ENCODE measurements at places on chromosomes 5 and 9.

DNA sequence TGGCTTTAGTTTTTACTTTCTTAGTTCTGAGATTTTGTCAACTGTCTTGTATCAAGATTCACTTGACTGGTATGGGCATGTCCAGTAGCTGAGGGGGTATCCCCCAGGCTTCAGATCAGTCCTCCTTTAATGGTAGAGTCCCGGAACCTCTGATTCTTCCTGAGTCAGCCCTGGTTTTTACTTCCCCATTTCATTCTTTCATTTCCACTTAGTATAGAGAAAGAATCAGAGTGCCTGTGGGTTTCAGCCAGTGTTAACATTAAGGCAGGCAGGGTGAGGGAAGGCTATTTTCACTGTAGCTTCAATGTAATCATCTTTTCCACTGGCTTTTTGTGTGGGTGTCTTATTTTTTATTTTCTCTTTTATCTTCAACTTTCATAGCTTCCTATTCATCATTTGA lies 8.3 kb upstream of the COMMD10 start:
- DNase-seq = peak; percentile 30

DNA sequence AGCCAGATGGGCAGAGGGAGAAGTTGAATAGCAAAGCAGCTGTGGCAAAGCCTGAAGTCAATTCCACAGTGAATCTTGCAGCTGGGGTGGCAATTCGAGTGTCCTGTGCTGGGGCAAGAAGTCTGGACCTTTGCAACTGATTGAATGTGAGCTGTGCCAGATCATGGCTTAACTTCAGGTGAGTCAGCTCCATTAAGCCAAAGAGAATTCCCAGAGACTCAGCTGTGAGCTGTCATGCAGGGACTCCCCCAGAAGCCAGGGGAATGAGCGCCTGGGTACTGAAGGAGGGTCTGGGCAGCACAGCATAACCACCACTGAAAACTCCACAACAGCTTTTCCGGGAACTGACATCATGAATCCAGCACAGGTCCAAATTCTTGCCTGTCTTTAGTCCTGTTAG lies 153.5 kb upstream of the TRPC7 start:
- no peak for DNase-seq

- DNase-seq = no peak
These were observed 52.7 kb downstream of the ADAMTSL1 start for GRCh38 chr9:18526685-18527084.

DNA sequence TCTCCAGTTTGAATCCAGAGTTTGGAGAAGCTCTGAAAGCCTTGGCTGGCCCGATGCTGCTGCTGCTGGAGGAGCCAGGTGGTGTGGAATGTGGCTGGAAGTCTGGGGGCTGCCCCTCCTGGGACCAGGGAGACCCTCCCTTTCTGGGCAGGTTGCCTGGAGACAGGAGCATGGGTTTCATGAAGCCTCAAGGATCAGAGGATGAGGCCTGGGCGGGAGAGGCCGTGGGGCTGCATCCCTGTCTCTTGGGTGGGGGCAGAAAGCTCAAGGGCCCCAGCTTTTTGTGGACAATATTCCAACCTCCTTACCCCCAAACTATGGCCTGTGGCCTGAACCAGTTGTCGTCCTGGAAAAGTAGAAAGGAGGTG lies 10.1 kb downstream of the FGF18 start:
- DNase-seq = no peak

GRCh38 chr9:137192859-137193258 lies 4.4 kb downstream of the SSNA1 start:
- DNase-seq = no peak

GRCh38 chr5:108818613-108819272 lies 71.0 kb downstream of the FER start:
- DNase-seq = no peak

DNA sequence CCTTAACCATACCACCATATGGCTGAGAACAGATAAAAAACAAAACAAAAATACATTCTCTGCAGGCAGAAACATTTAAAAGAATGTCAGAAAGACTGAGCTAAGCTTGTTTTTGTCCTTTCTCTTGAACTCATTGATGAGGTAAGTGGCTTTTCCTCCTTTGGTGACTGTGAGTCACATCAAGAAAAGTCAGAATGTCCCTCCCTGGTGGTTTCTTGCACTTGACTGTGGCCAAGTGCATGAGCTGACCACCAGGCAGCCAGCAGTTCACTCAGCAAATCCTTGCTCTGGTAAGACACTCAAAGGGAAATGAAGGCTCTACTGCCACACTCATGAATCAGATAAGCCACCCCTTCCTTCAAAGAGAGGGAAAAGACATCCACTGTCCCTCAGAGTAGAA lies 970.9 kb downstream of the TAF11L14 start:
- no peak for DNase-seq

- no peak for DNase-seq
These were observed at the start of gene MAP1B for GRCh38 chr5:72107131-72107900. Gene MAP1B (plus strand): TSS chr5:72107475. CDS start chr5:72107532, 57 bp downstream.

GRCh38 chr5:157303667-157304327 lies 37.9 kb downstream of the CYFIP2 start:
- no peak for DNase-seq

DNA sequence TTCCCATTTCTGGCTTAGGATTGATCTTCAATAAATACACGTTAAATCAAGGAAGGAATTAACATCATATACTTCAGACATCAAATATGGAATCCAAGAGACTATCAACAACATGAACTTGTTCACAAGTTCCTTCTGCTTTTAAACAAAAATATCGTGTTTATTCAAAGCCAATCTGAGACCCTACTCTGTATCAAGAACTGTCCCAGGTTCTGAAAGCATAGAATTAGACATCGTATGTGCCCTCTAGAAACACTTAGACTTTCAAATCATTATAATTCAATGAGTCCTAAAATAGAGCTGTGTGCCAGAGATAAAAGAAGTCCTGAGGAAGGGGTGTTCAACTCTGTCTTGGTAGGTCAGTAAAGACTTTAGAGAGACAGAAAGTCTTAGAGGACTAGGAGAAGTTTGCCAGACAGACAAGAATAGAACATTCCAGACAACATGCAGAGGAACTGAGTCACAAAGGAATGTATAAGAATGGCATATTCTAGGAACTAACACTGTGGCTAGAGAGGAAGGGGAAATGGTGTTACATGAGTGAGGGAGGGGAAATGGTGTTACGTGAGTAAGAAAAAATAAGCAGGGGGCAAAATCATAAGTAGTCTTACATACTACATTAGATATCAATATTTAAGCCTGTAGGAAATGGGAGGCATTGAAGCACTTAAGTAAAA lies 2.9 kb downstream of the TPD52L3 start:
- DNase-seq = no peak

DNA sequence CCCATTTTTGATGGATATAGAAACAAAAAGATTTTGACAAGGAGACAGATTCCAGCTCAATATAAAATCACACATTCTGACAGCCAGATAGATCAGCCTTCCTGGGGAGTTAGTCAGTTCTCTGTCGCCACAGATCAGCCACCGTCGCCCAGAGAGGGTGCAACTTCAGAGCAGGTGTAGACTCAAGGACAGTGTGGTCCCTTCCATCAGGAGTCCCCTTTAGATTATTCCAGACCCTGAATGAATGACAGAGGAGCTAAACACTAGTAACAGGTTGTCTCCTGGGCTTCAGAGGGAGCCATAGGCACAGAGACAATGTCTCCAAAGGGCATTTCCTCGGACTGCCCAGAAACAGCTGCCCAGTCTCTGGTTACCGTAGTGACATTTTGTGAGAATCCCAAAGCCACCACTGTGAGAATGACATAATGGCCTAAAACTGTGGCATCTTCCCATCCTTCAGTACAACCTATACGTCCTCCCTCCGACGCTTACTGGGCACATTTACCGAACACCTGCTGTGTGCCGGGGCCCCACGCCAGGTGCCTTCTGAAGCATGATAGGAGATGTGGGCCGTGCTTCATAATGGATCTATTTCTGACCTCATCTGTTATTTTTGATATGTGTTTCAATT lies 47.4 kb upstream of the SLC2A8 start:
- no peak for DNase-seq

GRCh38 chr9:126365780-126366179 lies 39.2 kb downstream of the MVB12B start:
- no peak for DNase-seq

GRCh38 chr5:38556088-38556598 lies 303 bp downstream of the LIFR start:
- DNase-seq = no peak

GRCh38 chr5:73501406-73501805 lies 3.2 kb downstream of the BTF3 start:
- DNase-seq = no peak

DNA sequence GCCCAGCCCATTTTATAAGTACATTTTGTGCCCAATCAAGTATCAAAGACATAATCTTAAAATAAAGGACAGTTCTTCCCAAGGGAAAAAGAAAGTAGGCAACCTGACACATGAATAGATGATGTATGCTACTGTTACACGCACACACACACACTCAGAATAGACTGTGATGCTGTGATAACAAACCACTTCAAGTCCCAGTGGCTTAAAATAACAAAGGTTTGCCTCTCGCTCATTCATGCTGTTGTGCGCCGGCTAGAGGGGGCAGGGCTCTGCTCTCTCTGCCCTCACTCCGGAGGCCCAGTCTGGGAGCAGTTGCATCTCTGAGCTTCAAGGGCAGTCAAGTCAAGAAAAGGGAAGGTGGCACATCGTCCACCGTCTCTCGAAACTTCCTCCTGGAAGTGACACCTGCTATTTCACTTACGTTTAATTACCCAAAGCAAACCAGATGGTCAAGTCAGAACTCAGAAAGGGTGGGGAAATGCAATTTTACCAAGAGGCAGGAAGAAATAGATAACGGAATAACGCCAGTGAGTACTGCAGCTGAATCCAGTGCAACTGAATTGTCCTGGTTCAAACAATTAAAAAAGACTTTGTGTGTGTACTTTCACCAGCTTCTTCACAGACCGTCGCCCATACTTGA lies 43.3 kb downstream of the ANKRD33B start:
- no peak for DNase-seq

DNA sequence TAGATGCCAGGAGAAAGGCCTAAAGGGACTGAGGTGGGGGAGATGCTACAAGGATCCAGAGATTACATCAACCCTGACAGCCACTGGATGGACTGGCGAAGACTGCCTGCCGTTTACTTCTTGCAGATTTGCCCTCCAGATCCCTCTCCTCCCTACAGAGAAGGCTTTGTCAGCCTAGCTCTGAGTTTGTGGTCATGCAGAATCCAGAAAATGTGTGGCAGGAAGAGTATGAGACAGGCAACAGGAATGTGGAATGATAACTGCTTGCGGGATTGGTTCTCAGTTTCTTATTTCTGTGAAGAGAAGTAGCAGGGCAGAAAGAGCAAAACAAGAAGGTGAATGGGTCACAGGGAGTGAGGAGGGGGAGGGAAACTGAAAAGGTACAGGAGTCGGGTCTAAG lies 129.6 kb downstream of the TLE1 start:
- no peak for DNase-seq

DNA sequence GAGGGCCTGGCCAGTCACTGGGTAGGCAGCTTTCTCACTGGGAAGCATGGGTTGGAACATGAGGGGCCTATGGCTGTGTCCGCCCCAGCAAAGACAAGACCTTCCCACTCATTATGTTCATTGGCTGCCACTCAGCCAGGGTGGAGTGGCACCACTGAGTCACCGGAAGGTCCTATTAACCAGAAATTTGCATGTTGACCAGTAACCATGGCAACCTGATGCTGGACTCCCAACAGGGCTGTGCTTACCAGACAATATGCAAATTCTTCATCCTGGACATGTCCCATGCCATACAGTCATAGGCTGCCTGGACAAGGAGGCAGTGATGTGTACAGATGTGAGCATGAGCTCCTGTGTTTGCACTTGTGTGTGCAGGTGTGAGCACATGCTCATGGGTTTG lies 66.7 kb downstream of the PSD2 start:
- DNase-seq = no peak

- no peak for DNase-seq
These were observed 37.9 kb upstream of the LHX2 start for GRCh38 chr9:123973590-123974223.

DNA sequence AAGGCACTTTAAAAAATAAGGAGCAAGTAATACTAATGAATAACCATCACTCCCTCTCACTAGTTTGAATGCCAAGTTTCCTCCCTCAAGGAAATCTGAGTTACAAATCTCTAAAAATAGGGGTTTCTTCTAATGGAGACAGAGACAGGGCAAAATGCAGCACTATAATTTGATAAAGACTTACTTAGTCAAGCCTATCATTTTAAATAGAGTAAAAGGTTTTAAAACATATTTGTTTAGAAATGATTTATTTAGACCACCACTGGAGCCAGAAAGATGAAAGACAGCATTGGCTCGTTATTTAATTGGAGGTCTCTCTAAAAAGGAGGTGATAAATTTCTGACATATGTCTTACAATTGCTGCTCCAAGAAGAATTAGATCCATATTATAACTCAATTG lies 228.7 kb downstream of the TLE1 start:
- DNase-seq = no peak

GRCh38 chr5:144100702-144101101 lies 69.8 kb downstream of the YIPF5 start:
- DNase-seq = no peak

- peak; percentile 58 for DNase-seq
These were observed 4.9 kb upstream of the HRH2 start for GRCh38 chr5:175652741-175653663.

DNA sequence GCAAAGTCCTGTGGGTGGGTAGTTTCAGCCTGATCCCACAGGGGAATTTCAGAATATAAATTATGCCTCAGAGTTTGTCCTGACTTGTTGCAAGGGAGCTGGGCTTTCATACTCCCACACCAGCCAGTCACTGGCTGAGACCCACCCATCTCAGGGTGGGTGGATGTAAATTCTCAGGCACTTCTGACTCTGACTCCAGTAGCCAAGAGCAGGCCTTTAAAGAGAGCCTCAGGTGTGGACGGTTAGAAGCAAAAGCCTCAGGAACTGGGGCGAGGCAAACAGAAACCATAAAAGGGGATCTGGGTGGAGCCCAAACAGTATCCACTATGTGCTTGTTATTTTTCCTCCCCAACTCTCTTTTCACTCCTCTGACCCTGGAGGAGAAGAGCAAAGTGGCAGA lies 28.6 kb upstream of the FBXW11 start:
- DNase-seq = no peak

DNA sequence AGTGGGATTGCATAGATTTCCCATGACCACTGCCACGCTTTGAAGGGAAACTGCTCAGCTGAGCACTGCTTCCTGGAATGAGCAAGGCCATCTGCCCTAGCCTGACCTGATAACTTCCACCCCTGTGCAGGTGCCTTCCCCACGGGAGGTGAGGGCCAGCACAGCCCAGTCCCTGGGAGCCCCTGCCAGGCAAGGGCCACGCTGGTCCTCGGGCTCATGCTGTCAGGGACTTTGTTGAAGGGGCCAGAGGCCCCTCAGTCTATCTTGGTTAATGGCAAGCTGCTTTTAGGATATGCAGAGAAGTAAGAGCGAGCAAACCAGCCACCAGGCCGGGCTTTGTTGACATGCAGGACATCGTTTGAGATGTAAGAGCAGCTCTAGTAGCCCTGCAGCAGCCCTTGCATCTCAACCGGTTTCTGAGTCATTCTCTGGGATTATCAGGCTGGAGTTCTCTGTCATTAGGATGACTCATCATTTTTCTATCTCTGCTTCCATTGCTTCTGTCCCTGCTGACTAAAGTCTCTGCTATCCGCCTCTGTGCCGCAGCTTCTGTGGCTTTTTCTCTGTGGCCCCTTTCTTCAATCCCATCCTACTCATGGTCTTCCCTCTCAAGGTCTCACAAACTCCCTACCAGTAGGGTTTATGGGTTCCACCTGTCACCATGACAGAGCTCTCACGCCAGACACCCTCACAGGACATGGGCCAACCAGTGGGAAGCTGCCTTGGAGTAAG lies 30.6 kb upstream of the IQGAP2 start:
- no peak for DNase-seq

GRCh38 chr5:111383288-111383970 lies 128.9 kb downstream of the STARD4 start:
- no peak for DNase-seq

GRCh38 chr9:110069326-110070248 lies 138.4 kb downstream of the C9orf152 start:
- no peak for DNase-seq
